ENCODE measurements at places on chromosomes 4 and X.

GRCh38 chr4:93710101-93710846 lies 118.3 kb upstream of the ATOH1 start:
- no peak for DNase-seq

DNA sequence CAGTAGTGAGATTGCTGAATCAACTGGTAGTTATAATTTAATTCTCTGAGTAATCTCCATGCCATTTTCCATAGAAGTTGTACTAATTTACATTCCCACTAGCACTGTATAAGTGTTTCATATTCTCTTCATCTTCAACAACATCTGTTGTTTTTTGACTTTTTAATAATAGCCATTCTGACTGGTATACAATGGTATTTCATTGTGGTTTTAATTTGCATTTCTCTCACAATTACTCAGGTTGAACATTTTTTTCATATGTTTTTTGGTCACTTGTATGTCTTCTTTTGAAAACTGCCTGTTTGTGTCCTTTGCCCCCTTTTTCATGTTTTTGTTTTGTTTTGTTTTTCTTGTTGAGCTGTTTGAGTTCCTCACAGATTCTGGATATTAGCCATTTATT lies 880.2 kb downstream of the RAPGEF2 start:
- DNase-seq, result no peak

DNA sequence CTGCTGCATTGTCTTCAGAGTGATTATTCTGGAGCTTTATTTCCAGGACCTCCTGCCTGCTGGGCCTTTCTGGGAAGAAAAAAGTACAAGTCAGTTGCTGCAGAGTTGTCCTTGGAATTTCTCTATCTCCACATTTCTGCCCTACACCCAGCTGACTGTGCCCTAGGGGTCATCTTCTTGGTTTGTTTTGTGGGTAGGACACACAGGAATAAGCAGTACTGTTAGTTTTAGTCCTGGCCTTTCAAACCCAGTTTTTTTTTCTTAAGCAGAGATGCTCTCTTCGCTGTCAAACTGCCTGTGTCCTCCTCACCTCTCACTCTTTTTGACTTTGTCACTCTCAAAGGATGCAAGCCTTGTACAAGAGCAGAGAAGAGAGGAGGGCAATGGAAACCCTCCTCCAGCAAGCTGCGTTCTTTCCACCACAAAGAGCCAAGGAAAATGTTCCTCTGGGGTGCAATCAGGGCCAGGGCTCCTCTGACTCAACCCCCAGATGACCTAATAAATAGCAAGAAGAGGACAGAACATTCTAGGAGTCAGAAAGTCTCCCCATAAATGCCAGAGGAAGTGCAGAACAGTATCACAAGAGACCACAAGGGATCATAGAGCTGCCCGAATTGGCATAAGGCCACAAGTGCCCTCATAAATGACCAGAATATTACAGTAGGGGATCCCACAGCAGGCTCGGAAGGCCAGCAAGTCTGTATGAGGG lies 186.2 kb downstream of the RCHY1 start:
- no peak for DNase-seq

- no peak for DNase-seq
Measured at GRCh38 chr4:71130827-71131603, 137.6 kb downstream of the DCK start.

DNA sequence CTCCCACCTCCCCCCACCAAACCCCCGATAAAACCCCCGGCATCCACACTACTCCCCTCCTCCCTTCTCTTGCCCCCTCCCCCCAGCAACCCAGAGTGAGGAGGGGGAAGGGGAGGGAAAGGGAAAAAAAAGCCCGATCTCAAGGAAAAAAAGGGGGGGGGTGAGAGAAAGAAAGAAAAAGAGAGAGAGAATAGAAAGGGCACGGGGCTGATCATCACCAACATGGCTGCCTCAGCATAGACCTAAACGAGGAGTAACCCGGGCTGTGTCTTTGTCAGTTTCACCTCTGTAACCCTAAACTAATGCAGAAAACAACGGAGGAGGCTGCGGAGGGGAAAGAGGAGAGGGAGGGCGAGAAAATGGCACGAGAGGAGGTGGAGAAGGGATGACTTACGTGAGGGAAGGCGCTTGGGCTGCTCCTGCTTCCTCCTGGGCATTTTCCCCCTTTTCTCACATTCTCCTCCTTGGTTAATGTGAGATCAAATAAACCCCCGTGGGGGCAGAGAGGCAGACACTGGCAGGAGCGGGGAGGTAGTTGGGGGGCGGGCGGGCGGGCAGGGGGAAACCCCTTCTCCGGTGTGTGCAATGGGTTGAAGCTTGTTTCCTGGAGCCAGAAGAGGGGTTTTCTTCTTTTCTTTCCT lies 532 bp downstream of the ZNF827 start:
- peak; percentile 40 for DNase-seq

- DNase-seq, result no peak
Measured at GRCh38 chrX:110026099-110026844, 23.4 kb downstream of the TMEM164 start.

DNA sequence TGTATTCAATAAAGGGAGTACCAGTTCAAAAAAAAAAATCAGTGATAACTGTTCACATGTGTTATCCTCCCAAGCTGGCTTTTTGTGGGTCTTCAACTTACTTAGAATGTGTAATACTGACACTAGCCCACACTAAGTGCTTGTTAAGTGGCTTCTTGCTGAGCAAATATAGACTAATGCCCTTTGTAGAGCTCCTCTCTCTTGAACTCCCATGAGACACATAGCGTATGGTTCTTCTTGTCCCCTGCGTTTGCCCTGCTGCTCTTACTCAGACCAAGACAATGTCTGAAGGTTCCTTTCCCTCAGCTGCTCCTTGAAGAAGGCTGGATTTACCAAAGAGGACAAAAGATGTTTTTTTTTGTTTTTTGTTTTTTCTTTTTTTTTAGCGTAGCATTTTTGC lies 110.9 kb downstream of the FRAS1 start:
- no peak for DNase-seq

- no peak for DNase-seq
Measured at GRCh38 chr4:7289589-7289988, 97.3 kb downstream of the SORCS2 start.

DNA sequence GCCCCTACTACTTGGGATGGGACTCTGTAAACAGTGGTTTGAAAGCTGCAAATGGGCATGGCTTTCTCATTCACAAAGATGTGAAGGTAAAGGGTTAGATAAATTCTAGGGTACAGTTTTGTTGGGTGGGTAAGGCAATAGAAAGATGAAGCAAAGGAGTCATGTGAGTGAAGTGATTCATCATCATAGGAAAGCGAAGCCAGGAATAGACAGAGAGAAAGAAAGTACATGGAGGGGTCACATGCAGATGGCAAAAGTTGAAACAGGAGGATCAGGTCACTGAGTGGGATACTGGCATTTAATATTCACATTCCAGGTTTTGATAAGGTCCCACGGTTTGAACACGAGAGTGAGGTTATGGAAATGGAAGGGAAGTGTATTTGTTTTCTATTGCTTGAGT lies 8.2 kb upstream of the ABCG2 start:
- DNase-seq, result no peak

GRCh38 chr4:140092094-140092851 lies 61.7 kb downstream of the MAML3 start:
- DNase-seq, result no peak

DNA sequence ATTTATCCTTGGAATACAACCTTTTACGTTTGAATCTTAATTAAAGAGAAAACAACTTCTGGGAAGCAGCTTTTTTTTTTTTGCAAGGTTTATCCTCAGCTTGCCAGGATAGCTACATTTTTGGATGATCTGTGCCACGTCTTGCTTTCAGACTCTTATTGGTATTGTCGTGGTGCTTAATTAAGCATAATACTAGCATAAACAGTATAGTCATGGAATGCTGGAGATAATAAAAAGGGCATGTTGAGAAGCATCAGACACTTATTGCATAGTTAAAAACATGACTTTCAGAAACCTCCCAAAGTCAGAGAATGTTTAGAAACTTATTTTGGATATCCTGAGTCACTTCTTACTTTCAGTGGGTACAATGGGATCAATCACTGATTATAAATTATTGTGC lies 77.0 kb downstream of the PALLD start:
- no peak for DNase-seq

DNA sequence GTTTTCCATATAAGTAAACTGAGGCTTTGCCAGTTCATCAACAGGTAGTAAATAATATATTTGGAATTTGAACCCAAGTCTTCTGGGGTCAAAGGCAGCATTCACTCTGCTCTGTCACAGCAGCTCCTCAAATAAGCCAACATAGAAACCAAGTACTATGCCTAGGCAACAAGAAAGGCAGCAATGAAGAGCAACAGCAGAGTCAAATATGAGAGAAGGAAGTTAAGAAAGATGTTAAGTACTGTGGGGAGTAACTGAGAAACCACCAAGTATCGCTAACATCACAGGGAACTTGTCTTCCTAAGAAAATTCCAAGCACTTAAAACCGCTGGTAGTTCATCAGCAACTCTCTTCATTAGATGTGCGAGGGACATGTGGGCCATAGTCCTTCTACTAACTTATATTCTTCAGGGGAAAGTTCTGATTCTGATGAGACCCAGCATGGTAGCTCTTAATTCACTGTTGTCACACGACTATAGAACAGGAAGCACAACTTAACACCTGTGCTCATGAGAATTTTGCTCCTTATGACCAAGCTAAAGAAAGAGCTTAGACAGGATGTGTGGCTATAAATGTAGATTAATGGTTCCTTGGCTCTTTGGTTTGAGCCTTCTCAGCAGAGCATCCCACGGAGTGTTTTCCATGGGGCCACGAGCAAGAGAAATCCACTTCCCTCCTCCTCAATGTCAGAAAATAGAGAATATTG lies 107.8 kb downstream of the AR start:
- no peak for DNase-seq

DNA sequence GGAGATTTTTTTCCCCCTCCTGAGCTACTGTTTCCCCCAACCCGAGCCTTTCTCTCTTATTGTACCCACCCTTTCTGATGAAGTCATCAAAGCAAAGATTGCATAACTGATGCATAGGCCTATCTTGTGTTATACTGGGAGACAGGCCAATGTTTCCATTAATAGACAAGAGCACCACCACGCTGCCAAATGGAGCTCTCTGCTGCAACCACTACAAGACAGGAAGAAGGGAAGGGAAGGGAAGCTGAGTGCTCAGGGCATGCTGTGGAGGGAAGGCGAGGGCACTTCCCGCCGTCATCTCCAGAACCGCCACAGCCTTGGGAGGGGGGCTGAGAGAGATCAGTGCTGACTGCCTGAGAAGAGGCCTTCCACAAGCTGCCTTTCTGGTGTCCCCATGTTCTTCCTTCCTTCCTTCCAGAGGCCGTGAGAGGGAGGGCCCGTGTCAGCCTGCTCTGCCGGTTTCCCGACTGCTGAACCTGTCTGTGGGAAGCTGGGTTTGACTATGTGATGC lies 75.0 kb downstream of the MGST2 start:
- no peak for DNase-seq

DNA sequence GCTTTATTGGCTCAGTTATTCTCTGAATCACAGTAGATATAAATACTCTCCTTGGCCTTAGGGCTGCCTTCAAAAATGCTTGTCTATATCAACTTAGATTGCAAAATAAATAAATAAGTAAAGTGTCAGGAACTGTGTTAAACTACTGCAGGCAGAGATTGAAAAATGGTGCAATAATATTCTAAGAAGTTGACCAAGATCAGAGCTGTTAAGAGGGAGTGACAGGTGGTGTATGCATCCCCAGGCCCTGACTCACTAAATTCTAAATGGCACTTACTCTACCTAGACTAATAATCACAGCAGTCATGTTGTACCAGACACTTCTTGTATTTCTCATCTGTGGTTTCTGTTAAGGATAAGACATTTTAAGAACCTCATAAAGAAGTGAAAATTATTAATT lies 235.1 kb upstream of the SPOCK3 start:
- no peak for DNase-seq

- no peak for DNase-seq
Measured at GRCh38 chrX:68842351-68842750, 13.5 kb downstream of the EFNB1 start.

DNA sequence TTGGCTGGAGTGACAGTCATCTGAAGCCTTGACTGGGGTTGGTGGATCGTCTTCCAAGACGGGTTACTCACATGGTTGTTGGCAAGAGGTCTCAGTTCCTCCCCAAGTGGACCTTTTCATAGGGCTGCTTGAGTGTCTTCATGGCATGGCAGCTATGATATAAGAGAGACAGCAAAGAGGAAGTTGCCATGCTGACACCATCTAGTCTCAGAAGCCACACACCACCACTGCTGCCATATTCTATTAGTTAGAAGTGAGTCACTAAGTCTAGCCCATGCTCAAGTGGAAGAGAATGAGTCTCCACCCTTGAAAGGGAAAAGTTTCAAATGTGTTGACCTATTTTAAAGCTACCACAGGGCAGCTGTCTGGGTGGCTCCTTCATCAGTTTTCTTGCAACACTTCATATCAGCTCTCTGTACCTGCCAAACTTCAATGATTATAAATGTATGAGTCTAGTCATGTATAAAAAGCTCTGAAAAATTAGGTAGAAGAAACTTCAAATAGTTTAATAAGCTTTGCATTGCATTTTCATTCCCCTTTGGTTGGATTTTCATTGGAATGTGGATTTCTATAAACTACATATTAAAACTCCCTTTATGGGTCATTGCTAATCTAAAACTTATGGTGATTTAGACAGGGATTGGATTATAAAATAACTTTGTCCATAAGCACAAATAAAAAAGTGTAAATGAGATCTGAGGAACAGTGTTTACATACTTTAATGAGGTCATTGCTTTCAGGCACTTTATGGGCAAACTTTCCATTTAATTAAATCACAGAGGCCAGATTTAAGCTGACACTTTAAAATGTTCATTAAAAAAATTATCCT lies 68.0 kb upstream of the ATXN3L start:
- peak; percentile 20 for DNase-seq

- no peak for DNase-seq
Measured at GRCh38 chrX:20330545-20330944, 63.8 kb upstream of the RPS6KA3 start.

- DNase-seq, result no peak
Measured at GRCh38 chrX:46599051-46599560, 25.5 kb downstream of the CHST7 start.

DNA sequence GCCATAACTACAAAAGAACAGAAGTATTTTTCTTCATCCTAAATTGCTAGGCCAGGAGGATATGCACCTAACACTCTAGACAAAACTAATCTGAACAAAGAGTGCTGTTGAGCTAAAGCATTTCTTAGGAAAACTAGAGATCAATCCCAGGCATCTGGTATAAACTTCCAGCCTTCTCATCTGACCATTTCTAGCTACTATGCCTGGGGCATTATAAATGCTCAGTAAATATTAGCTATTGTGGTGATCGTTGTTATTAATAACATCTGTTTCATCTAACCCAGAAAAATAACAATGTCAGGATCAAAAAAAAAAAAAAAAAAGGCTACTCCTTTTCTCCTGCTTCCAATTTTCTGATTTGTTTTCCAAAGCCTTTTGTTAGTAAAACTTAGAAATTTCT lies 7.7 kb upstream of the SLC10A6 start:
- DNase-seq, result no peak

GRCh38 chr4:38069271-38069760 lies 109.1 kb downstream of the PTTG2 start:
- peak; percentile 27 for DNase-seq

- DNase-seq, result no peak
Measured at GRCh38 chrX:125153621-125154020, 166.1 kb upstream of the TEX13C start.

Measured in stimulated activated CD4-positive, alpha-beta T cell treated with anti-CD3 and anti-CD28 coated beads, Interleukin-1b, Interleukin-23, amount 100 ng/mL, for 48 hours (primary cell).